Omental fat pad (tissue), 4 donors: ENCODE measurements at places on chromosomes 7 and 10. TPM values are rescaled to one million over a fixed set of nuclear protein-coding genes. Genes with fewer than 3 reads are reported as not detected.

- no peak for DNase-seq
Observed at GRCh38 chr7:117041007-117041406, 87.7 kb downstream of the ST7 start.

GRCh38 chr7:122143376-122143750 is 686 bp downstream of the AASS start:
- no peak for DNase-seq

- no peak for DNase-seq
Observed at GRCh38 chr10:85649461-85649860, 717.1 kb downstream of the GRID1 start.

GRCh38 chr10:12946372-12946771 is 55.1 kb downstream of the CCDC3 start:
- DNase-seq = no peak

DNA sequence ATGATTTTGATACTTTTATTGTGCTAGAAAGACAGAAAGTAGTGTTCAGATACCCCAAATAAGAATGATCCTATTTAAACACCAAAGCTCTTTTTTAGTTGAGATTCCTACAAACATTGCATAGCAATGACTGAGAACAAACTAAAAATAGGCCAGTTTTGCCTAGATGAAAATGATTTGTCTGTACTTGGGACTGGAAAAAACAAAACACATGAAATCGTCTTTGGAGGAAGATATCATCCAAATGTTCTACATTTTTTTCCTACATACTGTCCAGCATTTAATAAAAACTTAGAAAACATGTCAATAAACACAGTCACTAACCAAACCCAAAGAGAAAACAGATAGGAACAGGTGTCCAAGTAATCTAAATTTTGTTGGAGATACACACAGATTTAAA is 111.6 kb upstream of the MEOX2 start:
- no peak for DNase-seq

The PHKG1 gene
- total RNA-seq = 1.4 TPM

DNA sequence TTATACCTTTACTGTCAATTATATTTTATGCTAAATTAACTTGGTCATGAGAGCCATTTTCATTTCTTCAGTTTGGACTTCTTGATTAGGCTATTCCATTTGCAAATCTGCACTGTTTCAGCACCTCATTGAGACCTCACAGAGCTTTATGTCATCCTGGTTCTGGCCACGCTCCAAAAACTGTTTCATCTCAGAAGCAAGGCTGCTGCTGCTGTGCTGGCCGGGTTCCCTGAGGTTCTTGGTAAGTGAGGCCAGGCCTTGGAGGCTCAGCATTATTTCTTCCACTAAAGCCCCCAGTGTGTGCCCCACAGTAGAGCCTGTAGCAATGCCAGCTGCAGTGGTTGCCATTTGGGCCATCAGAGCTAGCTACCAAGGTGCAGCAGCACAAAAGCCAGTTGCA is 7.8 kb upstream of the ZNF485 start:
- no peak for DNase-seq

- no peak for DNase-seq
Observed at GRCh38 chr10:21524526-21525366, 736 bp downstream of the SKIDA1 start.

DNA sequence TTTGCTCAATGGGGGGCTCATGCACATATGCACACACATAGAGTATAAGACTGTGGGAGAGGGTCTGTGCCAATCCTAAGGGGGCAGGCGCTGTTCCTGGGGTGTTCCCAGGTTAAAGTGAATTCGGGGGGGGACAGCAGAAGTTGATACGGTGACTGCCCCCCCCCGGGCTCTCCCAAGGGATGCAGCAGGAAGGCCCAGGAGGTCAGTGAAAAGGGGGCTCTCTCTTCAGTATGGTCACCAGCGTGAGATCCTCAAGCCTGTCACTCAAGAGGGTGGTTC is 32.4 kb downstream of the SPDYE6 start:
- DNase-seq = no peak

DNA sequence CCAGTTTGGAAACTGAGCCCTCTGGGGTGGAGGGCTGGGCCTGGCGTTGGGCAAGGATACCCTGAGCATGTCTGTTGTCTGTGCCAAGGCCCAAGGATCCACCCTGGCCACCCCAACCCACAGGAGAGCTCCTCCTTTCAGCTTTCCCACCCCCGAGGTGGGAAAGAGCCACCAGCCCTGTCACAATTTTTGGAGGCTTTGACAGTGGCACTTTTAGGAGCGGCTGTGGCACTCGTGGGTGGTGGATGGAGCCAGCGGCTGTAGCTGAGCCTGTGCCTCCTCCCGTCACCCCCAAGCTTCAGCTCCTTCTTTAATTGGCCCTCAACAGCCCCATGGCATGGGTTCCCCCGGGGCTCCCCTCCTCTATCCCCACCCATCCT is 18.2 kb upstream of the ZNF862 start:
- DNase-seq = no peak

The LRIT1 gene
- not detected for total RNA-seq

The SEMA3C gene
- 201 TPM for total RNA-seq

- no peak for DNase-seq
Observed at GRCh38 chr7:102393467-102393866, 2.7 kb upstream of the PRKRIP1 start.

DNA sequence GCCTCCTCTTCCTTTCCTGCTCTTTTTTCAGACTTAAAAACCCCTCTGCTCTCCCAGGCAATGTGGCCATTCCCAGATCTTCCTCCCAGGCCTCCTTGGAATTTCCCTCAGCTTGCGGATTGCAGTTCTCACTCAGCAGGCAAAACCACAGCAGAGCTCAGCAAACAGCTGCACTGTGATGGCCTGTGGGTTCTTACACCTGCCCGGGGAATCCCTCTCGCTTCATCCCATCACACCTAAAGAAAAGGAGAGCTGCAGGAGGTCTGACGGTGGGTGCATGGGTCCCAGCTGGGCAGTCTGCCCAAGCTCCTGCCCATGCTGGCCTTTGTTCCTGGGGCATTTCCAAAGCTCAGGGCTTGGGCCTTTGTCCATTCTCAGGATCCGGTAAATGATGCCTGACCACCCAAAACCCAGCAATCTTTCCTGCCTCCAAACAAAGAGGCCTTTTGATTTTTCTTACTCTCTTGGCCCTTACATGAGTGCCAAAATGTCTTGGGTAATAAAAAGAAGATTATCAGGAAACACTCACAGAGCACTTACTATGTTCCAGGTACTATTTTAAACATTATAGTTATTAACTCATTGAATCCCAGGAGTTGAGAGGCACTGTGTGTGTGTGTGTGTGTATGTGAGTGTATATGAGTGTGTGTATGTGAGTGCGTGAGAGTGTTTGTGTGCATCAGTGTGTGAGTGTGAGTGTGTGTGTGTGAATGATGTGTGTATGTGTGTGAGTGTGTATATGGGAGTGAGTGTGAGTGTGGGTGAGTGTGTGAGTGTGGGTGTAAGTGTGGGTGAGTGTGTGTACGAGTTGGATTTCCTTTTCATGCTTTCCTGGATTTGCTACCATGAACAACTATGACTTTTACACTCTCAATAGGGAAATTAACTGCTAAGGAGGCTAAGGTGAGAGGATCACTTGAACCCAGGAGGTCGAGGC is 64.5 kb upstream of the PODXL start:
- DNase-seq = no peak

DNA sequence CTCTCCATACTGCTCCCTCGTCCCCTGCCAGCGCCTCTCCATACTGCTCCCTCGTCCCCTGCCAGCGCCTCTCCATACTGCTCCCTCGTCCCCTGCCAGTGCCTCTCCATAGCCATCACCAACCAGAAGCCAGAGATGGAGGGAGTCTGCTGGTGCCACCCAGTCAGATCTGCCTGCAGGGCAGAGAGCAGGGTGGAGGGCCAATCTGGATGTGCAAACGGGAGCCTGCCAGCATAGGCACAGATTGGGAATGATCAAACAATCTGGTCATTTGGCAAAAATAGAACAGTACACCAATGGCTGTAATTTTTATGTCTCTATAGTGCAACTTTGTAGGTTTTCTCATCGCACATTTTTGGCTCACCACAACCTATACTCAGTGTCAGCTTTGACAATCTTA is 76.9 kb upstream of the LRRC4 start:
- DNase-seq = no peak

The PKD2L1 gene
- 0.24 TPM for total RNA-seq

The RADIL gene
- total RNA-seq = 1.1 TPM

The FAM171A1 gene
- 7.0 TPM for total RNA-seq

The CDK14 gene
- total RNA-seq = 40.3 TPM

DNA sequence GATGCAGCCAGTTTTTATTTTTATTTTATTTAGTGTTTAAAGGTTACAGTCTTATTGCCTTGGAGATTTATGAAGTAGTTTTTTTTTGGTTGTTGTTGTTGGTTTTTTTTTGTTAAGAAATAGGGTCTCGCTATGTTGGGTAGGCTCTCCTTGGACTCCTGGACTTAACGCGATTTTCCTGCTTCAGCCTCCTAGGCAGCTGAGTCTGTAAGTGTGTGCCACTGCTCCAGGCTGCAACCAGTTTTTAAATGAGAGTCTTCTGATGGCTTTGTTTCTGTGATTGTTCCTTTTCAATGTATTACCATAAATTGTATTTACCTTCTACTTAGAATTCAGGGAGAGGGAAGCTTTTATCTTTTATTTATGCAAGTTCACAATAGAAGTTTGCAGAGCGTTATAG is 62.8 kb downstream of the BICC1 start:
- DNase-seq = no peak

GRCh38 chr7:116632384-116632783 is 39.6 kb upstream of the MET start:
- DNase-seq = no peak

The NPSR1 gene
- total RNA-seq = not detected

The NUTM2B gene
- 0.84 TPM for total RNA-seq

- DNase-seq = no peak
Observed at GRCh38 chr10:72332423-72333111, 22.2 kb downstream of the DNAJB12 start.

DNA sequence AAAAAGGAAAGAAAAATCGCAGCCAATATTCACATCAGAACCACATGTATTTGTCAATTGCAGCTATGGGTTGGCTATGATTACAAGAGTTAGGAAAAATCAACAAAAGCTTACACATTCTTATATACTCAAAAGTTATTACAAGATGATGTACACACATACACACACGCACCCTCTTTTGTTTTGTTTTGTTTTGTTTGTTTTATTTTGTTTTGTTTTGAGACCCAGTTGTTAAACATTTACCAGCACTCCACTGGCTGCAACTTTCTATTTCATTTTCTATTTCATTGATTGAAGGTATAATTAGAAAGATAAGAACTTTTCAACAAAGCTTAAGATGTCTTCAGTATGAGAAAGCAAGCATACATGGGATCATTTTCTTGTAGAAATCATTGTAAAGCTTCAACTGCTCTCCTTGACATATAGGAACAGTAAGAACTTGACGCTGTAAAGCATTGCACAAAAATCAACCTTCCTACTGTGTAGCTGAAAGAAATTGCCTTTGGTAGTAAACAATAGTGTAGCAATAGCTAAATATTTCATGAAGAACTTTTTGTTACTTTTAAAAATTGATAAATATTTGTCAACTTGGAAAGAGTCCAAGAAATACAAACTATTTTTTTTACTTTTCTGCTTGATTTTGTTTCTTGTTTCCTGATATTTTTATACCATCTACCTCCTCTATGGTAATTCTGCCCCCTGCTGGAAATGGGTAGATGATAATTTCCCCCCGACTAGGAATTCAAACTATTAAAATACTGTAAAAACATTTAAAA is 205.9 kb downstream of the MBL2 start:
- no peak for DNase-seq

The LOXL4 gene
- total RNA-seq = 5.0 TPM

The MRLN gene
- total RNA-seq = not detected

DNA sequence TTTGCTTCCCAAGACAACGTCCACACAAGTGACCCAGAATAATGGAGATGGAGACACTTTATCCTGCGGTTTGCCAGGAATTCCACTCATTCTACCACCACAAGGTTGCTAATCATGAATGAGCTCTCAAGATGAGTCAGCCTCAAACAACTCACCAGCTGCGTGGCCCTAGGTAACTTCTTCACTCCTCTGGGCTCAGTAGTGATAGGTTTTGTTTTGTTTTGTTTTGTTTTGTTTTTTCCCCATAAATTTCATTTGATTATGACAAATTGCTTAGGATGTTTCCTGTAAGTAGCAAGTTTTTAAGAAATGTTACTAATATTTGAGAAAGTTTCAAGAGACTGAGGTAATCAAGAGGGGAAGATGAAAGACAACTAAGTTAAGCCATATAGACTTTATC is 286.8 kb downstream of the PARD3 start:
- DNase-seq = no peak

DNA sequence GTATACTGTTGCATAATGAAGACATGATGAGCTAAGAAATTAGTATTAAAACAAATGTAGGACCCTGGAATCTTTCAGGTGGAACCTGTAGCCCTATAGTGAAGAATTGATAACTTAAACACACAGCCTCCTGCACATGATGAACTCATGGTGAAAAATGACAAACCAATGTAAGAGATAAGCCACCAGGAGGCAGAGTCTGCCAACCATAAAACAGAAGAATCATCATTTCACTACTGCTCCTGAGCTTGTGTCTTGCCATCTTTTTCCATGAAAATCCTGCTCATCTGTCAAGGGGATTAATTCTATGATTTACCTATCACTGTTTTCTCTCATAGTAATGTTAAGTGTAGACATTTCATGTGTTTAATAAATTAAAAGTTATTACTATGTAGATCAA is 363.9 kb downstream of the MALRD1 start:
- DNase-seq = no peak

The ANKRD7 gene
- not detected for total RNA-seq

DNA sequence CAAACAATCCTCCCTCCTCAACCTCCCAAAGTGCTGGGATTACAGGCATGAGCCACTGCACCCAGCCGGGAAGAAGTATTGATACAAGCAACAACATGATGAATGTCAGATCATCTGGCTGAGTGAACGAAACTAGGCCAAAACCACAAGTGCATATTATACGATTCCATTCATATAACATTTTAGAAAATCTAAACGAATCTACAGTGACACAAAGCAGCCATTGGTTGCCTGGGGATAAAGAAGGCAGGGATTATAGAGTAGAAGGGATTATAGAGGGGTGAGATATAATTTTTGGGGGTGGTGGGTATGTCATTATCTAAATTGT is 11.5 kb upstream of the RHBDD2 start:
- DNase-seq = no peak

The SSC4D gene
- total RNA-seq = 4.0 TPM

The HTR5A gene
- not detected for total RNA-seq

The DRGX gene
- total RNA-seq = not detected

The ZPBP gene
- total RNA-seq = not detected

DNA sequence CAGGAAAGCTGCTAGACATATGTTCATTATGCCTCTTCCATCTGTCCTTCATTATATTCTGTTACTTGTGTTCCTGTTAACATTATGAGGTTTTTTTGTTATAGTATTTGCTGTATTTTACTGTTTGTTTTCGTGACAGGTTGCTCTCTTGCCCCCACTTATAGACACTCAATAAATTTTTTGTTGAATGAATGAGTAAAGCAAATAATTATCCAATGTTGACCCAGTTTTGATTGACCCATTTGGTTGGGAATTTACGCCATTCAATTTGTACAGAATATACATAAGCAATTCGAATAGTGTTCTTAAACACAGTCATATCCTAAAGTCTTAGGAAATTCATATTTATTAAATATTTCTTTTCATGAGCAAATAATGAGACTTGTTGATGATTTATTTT is 11.8 kb downstream of the CCSER2 start:
- no peak for DNase-seq

The ABCB1 gene
- total RNA-seq = 21.1 TPM
